ENCODE measurements at places on chromosomes 2 and 18.

- no peak for DNase-seq
These were observed 131.2 kb upstream of the TTC39C start for GRCh38 chr18:23883277-23883790.

DNA sequence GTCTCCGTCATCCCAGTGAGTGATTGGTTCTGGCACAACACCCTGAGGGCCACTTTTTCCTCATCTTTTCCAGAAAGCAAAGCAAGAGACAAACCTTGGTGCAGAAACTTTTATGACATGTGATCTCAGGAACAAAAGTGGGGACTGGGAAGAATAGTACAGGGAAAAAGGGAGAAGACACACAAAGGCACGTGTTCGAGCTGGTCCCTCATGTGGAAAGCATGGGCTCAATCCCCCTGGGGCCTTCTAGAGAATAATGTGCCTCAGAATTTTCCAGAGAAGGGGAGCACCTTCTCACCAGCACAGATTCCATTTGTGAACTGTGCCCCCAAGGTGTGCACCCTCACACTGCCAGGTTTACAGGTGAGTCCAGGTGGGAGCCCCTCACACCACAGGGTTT lies 312.6 kb downstream of the FBXO15 start:
- DNase-seq, result no peak

- no peak for DNase-seq
These were observed 26.1 kb downstream of the KCTD18 start for GRCh38 chr2:200483729-200484198.

DNA sequence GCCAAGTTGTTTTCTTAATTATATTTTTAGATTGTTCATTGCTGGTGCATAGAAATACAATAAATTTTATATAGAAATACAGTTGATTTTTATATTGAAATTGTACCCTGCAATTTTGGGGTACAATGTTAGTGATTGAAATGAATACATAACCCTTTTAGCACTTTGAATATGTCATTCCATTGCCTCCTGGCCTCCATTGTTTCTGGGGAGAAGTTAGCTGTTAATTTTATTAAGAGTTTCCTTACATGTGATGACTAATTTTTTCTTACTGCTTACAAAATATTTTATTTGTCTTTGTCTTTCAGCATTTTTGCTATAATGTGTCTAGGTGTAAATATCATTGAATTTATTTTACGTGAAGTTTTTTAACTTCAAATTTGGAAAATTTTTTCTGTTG lies 176.5 kb upstream of the DCC start:
- DNase-seq, result no peak

DNA sequence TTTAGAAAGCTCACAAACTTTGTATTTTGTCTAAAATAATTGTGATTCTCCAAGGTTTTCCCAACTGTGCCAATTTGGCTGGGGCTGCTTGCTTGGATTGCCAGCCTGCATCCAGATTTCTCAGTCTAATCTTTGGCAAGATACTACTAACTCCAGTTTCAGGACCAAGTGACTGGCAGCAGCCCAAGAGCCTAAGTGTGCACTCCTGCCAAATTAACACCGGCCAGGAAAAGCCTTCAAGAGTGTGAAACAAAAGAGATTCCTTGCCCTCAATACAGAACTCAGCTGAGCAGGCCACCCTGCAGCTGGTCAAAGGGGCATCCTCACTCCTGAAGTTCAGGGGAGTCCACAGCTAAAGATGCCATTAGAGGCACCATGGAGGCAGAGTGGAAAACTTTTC lies 589.0 kb upstream of the ACVR2A start:
- no peak for DNase-seq

DNA sequence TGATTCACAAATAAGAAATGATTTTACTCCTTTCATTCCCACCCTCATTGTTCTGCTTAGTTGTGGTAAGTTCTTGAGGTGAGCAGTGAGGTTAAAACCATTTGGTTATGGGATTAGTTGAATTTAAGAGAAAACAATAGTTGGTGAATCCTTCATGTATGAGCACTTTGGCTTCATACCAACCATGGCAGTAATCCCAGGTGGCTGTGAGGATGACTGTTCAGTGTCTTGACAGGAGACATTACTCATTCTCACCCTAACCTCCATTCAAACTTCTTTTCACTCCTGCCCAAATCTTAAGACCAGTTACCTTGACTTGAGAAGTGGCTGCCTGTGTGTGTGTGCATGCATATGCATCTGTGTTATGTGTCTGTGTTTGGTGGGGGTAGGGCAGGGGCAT lies 143.1 kb downstream of the SETBP1 start:
- DNase-seq, result no peak

DNA sequence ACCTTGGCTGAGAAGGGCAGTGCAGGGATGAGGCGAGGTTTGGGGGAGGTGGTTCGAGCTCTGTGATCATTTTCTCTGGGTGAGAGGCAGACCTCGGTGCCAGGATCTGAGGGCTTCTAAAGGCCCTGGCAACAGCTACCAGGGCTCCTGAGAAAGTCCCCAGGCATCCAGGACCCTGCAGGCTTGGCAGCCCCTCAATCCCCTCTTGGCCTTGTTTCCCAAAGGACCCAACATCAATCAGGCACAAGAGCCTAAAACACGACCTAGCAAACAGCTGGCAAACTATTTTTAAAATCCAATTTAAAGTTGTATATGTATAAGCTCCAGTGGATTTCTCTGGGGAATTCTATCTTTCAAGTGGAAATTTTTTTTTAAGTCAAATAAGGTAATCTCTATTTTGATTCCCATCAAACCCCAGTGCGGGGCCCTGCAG lies 15.0 kb upstream of the MAT2A start:
- DNase-seq, result no peak

DNA sequence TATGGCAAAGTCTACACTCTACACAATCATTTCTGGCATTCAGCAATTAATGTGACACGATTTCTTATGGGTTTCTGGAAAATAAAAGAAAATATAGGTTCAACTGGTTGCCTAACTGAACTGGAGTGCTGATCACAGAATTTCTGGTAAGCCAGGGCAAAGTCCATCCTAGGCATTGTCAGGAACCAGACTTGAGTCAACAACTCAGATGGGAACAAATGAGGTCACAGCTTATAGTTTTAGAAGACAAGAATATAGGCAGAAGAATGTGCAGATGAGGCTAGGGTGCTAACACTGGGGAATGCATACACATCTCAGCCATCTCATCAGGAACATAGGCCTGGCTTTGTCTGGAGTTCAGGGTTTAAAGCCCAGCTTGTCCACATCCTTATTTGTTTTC lies 317.2 kb upstream of the ID2 start:
- DNase-seq, result no peak

DNA sequence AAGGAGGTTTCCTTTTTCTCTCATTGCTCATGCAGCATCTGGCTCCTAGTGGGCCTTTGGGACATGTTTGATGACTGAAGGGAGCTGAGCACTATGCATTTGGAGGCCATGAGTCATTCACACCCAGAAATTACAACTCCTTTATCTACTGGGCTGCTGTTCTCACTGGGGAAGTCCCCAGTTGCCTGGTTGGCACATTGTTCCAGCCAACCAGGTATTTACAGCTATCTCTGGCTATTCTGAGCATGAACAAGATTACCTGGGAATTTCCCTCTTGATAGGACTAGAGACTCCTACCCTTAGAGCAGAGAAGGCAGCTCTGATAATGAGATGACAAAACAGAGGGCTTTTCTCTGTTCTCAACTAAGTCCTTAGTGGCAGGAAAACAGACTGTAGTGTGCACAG lies 206.5 kb downstream of the SETBP1 start:
- DNase-seq, result peak; percentile 80

GRCh38 chr2:85009019-85009618 lies 38.2 kb downstream of the KCMF1 start:
- DNase-seq, result no peak

GRCh38 chr2:204748286-204748685 lies 203.0 kb downstream of the PARD3B start:
- DNase-seq, result no peak

- DNase-seq, result no peak
These were observed 246.8 kb downstream of the HDAC4 start for GRCh38 chr2:239153806-239154591.

GRCh38 chr2:215680605-215681598 lies 245.0 kb upstream of the FN1 start:
- no peak for DNase-seq

DNA sequence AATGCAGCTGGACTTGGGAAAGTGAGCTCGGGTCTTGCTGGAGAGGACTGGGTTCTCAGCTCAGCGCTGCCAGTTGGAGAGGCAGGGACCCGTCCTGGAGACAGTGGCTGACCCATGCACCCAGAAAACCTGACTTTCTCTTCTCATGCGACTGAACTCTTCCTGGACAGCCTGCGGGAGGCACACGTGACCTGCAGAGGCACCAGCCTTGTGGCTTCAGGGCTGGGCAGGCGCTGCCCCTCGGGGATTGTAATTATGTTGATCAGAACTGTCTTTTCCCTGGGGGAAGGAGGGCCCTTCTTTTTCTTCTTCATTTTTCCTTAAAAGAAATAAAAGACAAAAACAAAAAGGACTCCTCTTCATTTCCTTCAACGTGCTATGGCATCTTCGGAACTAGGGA lies 198.1 kb downstream of the VAPA start:
- no peak for DNase-seq

GRCh38 chr2:30234180-30234971 lies 3.0 kb downstream of the LBH start:
- DNase-seq, result no peak

- no peak for DNase-seq
These were observed 9.3 kb upstream of the NEU4 start for GRCh38 chr2:241799522-241800197.

GRCh38 chr18:61322265-61322873 lies 10.9 kb upstream of the CDH20 start:
- DNase-seq, result peak; percentile 24

DNA sequence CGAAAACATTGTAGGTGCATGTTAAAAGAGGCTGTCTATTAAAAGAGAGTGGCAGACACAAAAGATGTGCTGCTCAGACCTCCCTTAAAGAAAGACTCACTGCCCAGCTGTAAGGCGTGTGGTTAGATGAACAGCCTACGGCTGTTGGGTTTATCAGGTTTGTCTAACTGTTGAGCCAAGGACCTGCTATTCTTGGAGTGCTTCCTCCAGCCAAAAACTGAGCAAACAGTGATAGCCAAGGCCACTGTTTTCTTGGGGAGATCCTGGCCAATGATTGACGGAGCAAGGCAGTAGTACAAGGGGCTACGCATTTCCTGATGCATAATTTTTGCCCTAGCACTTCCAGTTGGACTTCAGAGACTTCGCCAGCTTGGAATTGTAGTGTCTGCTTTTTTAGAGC lies 1.4 kb upstream of the RAB3GAP1 start:
- DNase-seq, result no peak

DNA sequence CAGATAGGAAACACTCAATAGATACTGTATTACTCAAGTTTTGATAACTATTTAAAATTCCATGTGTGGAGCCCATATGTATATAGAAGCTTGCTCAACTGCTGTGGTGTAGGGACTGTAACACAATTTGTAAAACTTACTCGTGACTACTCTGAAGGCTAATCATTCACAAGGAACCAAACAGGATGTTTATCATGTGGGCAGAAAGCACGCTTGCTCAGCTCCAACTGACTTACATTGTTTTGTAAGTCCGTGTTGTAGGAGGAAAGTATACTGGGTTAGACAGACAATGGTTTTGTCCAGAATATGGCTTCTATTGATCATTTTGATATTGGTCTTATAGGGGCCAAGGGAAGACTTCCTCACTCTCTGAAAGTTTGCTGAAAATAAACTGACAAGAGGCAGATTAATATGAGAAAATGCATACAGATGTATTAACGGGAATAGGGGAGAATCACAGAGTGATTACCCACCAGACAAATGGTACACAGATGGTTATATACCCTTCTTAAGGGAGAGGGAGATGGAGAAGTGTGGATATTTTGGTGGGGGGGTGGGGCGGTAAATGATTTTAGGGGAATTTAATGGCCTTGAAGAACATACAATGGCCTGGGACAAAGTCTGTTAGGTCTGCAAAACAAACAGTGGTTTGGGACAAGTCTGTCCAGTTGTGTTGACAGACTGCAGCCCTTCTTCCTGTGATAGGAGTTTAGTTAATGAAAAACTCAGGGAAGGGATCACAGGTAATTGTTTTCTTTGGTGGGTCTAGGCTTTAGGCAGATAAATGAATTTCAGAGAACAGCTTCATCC lies 259.3 kb upstream of the SP5 start:
- DNase-seq, result no peak

- no peak for DNase-seq
These were observed 24.8 kb downstream of the SH3BP4 start for GRCh38 chr2:234976479-234977227.

- DNase-seq, result no peak
These were observed 92.3 kb upstream of the THUMPD2 start for GRCh38 chr2:39871291-39871761.

GRCh38 chr2:232505856-232506255 lies 14.3 kb upstream of the PRSS56 start:
- DNase-seq, result no peak

- DNase-seq, result no peak
These were observed 54.6 kb downstream of the LANCL1 start for GRCh38 chr2:210421916-210422315.

- DNase-seq, result no peak
These were observed 104.2 kb downstream of the CCDC85A start for GRCh38 chr2:56287974-56288373.

GRCh38 chr18:78720456-78721237 lies 259.0 kb upstream of the SALL3 start:
- no peak for DNase-seq

DNA sequence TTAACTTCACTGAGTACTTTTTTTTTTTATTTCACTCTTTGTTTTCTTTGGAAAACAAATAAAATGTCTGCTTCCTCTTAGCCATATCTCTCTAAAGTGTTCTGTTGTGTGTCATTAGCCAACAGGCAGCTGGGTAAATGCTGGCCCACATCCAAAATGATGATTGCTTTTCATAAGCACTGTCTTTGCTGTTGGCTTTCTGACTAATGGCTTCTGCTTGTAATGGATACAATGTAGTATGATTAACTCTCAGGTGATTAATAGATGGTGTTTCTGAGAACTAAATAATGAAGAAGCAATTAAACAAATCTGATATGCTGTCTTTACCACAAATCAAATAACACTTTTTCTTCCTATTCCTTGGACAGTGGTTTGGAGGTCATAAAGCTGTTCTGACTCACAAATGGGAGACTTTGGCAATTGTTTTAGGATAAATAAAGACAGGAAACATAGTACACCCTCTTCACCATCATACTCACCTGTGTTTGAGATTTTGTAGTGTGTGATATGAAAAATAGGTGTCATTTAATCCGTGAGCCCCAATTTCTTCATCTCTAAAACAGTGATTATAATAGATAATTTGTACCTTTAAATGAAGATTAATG lies 888.4 kb downstream of the TSN start:
- DNase-seq, result no peak

- no peak for DNase-seq
These were observed 119.9 kb upstream of the TEX51 start for GRCh38 chr2:126778561-126779501.

DNA sequence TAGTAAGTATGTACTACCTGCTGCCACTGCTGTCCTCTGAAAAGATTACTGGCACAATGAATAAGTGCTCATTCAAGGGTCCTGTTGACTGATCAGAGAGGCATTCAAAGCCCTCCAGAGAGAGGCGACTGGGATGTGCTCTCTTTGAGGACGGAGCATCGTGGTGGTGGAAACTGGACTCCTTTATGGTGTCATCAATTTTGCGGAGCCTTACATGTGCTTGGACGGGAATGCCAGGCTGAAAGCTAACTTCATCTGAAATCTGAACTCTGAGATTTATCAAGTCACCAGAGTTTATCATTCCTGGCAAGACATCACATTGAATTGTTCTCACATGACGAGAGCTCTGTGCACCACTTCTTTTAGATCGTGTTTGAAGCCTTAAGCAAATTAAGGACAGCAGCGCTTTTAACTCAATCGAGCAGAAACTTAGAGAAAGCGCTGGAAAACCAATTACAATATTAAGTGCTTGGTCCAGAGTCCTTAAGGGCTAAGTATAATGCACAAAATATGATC lies 138.3 kb downstream of the NCK2 start:
- no peak for DNase-seq

GRCh38 chr2:205811387-205811786 lies 129.1 kb downstream of the NRP2 start:
- DNase-seq, result no peak

All from stimulated activated naive B cell treated with anti-CD40 and anti-IgM and Interleukin-4, amounts not matched to agents 10 μg/mL and 1 μg/mL and 100 μg/mL, for 72 hours (primary cell).